Central memory CD8-positive, alpha-beta T cell (primary cell): ENCODE measurements at places on chromosomes 3 and 15.

DNA sequence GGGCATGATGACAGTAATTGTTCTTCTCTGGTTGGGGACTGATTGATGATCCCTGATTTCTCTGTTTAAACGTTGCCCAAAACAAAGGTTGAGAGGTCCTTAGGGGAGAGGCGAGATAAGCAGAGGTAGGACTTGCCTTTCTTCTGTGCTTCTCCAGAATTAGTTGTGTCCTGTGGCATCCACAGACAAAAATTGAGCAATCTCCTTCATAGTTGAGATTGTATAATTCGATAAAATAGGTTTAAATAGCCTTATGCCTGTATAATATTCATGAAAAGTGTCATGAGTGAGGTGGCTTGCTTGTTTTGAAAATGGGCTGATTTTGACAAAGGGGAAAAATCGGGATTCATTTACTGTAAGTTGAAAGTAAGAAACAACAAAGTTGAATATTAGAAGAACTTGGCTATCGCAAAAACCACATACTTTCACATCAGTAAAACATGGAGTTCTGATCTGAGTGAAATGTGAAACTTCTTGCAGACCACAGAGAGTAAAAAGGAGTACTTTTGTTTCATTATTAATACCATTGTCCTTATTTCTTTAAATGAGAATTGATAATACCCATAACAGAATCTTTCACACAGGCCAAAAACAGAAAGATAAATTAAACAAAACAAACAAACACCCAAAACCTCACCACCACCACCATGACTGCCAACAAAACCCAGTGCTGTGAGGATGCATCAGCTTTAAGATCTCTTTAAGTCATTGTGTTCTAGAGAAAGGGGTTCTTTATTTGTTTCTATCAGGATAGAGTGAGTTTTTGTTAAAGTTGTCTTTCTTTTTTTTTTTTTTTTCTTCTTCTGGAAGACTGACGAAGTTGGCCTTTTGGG is 155.7 kb downstream of the LPP start:
- no peak for DNase-seq

GRCh38 chr3:32470362-32470761 is 32.3 kb downstream of the CMTM6 start:
- no peak for DNase-seq

DNA sequence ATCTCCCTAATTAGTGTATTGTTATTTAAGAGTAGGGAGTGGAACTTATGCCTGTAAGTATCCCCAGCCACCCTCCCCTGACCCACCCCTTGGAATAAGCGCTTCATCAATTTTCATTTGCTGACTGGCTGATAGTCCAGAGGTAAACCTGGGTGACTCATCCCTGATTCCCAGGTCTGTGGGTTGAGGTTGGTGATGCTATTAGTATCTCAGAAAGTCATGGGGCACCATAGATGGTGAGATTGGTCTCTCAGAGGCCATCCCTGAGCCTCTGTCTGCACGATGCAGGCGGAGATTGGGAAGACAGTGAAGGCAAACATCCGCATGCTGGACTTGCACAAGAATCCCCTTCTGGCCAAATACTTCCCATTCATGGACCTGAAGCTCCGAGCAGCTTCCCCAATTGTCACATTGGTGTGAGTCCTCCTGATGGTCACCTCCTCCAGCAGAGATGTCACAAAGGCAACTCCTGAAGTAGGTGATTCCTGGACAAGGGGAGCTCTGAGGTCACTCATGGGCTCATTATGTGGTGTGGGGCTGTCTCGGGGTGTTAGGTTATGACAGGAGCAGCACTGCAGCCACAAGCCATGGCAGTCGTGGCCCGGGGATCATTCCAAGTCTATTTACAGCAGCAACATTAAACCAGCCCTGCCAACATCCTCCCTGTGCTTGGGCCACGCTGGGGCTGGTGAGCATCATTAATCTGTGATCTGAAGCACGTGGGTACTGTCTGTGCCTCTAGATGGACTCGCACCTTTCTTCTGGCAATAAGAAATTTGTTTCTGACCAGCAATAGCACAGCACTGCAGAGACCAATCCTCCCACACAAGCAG is 6.8 kb upstream of the TXNRD3 start:
- DNase-seq, result no peak

GRCh38 chr15:38824719-38825118 is 260.1 kb upstream of the RASGRP1 start:
- DNase-seq, result no peak

GRCh38 chr3:195443391-195443989 is 670 bp upstream of the ACAP2 start:
- no peak for DNase-seq

GRCh38 chr3:4533489-4534443 is 40.6 kb downstream of the ITPR1 start:
- DNase-seq, result no peak

DNA sequence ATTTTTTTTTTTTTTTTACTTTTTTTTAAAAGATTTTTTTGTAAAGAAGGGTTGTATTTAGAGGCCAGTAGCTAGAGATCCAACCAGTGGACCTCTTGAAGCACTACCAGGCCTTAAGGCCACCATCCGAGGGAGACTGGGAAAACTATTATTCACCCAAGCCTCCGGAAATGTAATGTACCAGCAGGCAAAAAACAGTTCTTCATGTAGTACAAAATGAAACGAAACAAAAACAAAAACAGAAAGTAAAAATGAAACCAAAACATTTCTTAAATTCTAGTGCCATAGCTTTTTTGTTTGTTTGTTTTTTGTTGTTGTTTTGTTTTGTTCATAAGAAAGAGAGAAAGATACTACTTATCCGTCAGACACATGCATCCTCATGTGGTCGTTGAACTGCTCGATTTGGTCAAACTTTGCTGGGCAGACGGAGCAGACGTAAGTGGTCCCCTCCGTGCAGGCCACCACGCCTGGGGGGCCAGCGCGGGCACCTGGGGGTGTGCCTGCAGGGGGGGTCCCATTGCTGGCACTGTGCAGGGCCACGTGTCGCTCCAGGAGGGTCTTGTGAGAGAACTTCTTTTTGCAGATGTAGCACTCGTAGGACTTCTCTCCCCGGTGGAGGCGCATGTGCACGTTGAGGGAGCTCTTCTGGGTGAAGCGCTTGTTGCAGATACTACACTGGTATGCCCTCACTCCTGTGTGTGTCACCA is 45.0 kb downstream of the TIGIT start:
- no peak for DNase-seq

DNA sequence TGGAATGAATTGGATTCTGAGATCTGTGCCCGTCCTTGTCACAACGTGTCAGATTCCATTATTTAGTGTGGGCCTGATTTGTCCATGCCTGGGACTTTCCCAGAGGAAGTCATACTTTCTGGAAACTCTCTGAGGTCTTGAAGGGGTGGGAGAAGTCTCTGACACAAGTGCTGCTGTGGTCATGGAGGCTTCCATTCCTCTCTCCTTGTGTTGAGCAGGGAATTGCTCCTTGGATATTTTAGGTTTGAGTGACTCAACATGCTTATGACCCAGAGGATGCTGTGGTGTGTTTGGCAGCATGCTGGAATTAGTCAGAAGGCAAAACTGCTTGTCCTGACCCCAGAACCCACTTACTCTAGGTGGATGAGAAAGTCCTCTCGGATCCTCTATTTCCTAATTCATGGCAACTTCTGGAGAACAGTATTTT is 132.1 kb downstream of the LPP start:
- no peak for DNase-seq

DNA sequence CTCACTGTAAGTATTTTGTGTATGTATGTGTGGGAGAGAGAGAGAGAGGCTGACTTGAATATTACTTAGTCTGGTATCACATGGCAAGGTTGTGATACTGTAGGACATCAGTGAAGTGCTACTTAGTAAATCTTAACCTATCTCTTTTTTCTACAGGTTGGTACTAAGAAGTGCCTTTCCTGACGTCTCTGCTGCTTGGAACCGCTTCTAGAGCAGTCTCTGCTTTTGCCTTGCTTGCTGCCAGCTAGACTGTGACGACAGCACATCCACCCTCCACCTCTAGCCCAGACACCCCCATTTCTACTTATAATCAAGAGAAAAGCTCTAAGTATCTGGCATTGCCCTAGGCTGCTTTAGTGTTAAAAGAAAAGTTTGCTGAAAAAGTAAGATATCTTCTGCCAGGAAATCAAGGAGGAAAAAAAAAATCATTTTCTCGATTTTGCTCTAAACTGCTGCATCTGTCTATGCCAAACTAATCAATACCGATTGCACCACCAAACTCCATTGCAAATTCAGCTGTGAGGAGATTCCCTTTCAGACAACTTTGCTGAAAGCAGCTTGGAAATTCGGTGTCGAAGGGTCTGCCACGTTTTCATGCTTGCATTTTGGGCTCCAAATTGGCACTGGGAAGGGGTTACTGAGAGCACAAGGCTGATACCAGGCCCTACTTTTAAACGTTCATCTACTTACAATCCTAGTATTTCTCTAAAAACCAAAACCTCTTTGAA is 30.7 kb downstream of the MBNL1 start:
- DNase-seq, result no peak

DNA sequence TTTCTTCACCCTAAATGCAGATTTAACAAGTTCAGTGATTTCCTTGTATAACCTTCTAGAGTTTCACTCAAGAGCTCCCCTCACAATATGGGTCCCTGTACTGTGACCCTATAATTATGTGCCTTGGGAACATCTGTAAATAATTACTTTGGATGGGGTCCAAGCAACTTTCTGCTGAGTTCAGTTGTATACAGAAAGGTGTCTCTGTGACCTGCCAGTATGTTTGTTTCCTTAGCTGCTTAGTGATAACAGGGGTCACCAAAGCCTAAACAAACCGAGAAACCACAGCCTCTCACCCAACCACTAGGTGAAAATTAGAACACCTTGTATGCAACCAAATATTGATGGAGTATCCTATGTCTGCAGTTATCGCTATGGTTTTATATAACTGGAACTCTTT is 29.8 kb upstream of the SLC25A36 start:
- no peak for DNase-seq

GRCh38 chr15:73781038-73781925 is 28.1 kb upstream of the INSYN1 start:
- DNase-seq, result no peak

GRCh38 chr3:41208507-41209220 is 9.4 kb downstream of the CTNNB1 start:
- no peak for DNase-seq

DNA sequence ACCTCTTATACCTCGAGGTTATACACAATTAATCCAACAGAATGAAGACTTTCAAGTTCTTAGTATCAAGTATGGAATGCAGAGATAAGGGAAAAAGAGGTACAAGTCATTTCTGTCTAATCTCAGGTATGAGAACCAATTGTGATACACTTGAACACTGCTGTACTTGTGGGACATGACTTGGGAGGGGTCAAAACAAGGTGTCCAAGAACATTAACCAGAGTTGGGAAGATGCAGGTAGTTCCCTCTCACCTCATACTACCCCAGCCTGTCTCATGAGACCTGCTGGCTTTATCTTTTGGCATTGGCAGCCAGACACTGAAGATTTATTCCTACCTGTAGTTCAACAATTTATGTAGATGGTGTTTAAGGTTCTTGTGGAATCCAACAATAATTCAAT is 209.7 kb downstream of the NR1D2 start:
- DNase-seq, result no peak

- no peak for DNase-seq
These were observed 37.5 kb downstream of the C3orf70 start for GRCh38 chr3:185115371-185115770.

- DNase-seq, result no peak
These were observed 201.8 kb downstream of the CNTN6 start for GRCh38 chr3:1294586-1294985.

GRCh38 chr3:140316466-140316865 is 361.4 kb upstream of the TRIM42 start:
- no peak for DNase-seq

DNA sequence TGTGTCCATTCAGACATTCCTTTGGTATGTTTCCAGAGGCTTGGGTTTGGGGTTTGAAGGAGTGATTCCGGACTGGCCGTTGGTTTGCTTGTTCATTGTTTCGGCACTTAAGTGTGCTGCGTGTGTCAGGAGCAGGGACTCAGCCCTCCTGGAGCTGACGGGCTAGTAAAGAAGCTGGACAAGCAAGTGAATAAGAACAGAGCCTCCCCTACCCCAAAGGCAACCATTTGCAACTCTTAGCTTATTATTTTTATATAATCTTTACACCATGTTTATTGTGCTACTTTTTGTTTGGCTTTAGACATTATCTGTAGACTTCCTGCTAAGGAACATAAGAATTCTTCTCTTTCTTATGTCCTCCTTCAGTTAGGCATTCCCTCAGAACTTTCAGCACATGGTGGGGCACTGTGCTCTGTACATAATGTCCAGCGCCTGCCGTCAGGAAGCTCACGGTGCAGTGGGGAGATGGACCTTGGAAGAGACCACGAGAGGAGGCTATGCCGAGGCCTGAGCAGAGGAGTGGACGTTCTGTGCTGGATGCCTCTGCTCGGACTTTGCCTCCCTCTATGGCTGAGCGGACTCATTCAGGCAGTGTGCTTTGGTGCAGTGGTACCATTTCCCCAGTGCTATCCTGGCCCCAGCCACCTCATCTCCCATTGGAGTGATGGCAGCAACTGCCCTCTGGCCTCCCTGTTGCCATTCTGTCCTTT is 65.4 kb downstream of the EEFSEC start:
- DNase-seq, result no peak

DNA sequence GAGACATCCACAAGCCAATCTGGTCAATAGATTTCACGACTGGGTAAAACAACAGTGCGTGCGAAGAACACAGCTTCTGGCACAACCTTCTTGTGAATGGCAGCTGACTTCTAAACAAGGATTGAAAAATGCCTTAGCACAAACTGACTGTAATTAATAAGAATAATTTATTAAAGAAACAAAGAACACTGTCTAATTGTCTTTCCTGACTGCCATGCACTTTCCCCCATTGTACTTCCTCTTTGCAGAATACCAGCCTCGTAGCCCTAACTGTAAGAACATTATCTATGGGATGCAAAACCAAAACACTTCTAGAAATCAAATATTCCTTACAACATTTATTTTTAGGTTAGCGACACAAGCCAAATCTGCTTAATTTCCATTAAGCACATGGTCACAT is 6.5 kb downstream of the FOXP1 start:
- no peak for DNase-seq

- DNase-seq, result no peak
These were observed 15.1 kb upstream of the TOP2B start for GRCh38 chr3:25679642-25680302.

DNA sequence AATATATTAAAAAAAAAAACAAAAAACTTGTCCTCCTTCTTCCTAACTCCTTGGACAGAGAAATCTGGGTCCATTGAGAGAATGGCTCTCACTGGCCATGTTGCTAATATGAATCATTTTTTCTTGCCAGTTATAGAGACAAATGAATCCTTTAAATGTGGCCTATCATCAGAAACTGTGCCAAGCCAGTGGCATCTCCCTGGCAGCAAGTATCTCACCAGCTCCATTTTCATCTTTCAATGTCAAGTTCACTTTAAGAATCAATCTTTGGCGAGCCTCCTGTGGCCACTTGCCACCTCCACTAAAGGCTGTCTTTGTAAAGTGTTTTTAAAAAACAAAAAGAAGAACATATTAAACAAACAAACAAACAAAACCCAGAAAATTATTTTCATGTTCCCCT is 202.5 kb downstream of the TUSC7 start:
- DNase-seq, result no peak

DNA sequence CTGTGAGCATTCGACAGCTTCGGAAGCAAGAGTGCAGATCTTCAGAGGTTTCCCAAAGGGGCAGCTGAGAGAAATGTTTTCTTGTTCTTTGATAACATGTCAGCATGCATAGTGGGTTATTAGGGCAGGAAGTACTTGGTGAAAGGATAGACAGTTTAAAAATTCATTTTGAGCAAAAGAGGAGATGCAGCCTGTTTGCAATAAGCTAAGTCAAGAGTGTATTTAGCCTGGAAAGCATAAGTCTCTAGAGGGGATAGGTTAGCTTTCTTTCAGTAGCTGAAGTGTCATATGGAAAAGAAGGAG is 7.4 kb downstream of the SLC6A11 start:
- DNase-seq, result no peak

- DNase-seq, result no peak
These were observed 37.9 kb downstream of the RAB6B start for GRCh38 chr3:133857767-133858166.
